ENCODE measurements at places on chromosomes 6 and 20.

DNA sequence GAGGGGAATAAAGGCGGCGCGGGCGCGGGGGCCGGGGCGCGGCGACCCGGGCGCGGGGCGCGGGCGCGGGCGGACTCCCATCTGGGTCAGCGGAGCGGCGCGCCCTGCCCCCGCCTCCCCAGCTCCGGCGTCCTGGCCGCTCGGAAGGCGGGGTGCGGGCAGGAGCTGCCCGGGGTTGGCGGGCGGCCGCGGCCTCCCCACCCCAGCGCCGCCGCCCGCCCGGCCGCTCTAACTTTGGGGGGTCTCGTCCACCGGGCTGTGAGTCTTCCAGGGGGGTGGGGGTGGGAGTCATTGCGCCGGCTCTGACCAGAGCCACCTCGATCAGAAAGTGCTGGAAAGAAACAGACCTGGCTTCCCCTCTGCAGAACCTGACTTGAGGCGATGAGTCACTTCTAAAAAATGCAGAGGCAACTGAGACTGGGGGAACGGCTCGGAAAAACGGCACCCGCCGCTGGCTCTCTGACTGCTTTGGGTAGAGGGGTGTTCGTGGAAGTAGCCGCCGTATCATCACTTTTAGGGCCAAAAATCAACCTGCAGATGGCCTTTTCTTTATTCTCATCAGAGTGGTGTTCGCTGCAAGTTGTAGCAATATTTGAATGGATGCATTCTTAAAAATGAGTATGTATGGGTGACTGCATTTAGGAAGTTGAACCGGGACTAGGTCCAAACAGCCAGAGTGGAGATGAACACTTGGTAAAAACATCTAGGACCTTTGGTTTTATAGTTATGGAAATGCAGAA, 667 bp downstream of the CAP2 start:
- no peak for DNase-seq

GRCh38 chr6:81612136-81612535, 140.3 kb downstream of the TENT5A start:
- no peak for DNase-seq

GRCh38 chr6:6716998-6717763, 128.7 kb downstream of the LY86 start:
- DNase-seq, result no peak

GRCh38 chr20:19777981-19778380, 19.9 kb downstream of the RIN2 start:
- DNase-seq, result no peak

DNA sequence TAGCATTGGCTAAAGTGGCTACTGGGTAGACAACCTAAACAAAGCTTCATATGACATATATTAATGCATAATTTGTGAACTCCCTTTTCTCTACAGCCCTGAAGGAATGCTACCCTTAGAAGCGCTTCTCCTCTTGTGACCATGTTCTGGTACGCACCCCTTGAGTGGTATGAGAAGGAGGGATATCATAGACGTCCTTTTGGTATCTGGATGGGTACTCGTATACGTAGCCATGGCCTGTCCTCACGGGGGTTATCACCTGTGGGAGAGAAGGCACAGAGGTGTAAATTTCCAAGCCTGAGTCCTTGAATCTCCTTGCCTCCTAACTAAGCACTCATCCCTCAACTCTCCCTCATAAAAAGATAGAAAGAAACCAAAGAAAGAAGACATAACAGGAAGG, 39.0 kb downstream of the NEDD9 start:
- no peak for DNase-seq

DNA sequence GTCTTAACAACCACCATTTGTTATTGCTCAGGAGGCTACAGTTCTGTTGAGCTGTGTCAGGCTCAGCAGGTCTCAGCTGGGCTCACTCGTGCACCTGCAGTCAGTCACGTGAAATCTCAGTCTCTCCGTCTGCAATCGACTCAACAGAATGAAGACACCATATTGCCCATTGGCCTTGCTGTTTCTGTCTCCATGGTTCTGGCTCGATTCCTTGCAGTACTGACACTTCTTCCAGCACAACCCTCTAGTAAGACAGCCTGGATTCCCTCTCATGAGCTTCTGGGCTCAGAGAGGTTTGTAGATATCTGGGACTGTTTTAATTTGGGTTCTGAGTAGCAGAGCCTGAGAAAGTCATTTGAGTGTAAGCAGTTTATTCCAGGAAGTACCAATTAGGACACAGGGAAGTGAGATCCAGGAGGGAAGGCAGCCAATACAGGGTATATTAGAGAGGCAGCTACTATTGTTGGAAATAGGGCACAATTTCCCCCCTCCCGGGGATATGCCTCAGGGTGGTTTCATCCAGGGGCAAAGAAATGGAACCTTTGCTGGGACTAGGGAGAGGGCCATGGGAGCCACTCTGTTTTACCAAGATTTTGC, 87.4 kb upstream of the RALGAPA2 start:
- no peak for DNase-seq

- DNase-seq, result no peak
These were observed 11.4 kb downstream of the TRIM38 start for GRCh38 chr6:25973923-25974555.

GRCh38 chr20:23606652-23607049, 934 bp upstream of the CST9 start:
- DNase-seq, result no peak

DNA sequence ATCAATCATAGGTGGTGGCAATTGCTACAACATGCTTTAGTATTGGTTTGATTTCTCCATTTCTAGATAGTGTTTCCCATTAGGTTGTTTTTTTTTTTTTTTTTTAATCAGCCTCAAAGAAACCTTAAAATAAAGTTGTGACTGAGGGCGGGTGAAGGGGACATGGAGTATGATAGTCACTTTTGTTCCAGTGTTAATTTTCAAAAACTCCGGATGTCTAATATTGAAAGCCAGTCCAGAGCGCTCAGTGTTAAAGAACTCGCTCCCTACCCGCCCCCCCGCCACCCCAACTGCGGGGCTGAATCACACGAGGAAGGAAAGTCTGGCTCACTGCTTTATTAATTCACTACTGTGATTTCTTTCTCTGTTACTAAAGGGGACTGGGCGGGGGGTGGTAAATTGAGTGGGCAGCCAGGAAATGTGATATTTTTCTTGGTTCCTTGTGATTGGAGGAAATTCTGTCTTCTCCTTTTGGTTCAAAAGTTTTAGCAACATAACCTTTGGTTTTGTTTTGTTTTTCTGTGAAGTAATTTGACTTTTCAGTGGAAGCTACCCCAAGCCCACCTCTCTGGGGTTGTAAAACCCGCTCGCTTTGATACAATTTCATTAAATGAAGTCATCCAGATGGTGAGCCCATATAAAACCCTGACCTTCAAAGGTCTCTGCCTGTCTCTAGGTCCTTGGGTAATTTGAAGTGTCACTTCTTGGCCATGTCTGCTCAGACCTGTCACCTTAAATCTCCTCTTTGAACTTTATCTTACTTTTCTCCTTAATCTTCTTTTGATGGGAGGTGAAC, 38.0 kb downstream of the TNFAIP3 start:
- no peak for DNase-seq

DNA sequence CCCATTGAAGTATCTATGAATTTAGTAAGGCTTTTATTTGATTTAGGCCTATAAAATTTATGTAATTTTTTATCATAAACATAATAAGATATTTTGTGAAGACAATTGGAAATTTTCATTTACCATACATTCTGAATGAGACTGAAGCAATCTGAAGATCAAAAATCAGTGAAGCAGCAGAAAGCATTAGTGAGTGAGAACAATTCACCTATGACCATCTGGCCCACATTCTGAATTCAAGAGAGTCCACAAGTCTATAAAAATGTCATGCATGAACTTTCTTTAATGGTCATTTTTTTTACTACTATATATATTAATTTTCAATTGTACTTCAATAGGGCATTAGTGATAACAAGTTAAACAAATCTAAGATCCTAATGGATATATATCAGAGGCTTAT, 1026.6 kb upstream of the MAP3K7 start:
- DNase-seq, result no peak

DNA sequence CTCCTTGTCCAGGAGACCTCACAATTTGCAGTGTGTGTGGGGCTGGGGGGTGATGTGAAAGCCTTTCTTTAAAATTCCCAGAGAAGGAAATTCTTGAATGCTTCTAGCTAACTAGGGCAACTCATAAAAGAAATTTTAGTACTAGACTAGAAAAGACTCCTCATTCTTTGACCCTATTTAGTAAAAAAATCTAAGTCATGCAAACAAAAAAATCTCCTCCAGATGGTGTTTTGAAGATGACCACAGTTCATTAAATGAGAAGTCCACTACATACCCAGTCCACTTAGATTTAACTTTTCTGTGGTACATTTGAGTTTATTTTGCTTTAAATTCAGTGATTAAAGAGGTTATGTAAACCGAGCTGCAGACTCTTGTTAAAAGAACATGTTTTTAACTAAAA, 67.5 kb downstream of the NDUFAF5 start:
- no peak for DNase-seq

DNA sequence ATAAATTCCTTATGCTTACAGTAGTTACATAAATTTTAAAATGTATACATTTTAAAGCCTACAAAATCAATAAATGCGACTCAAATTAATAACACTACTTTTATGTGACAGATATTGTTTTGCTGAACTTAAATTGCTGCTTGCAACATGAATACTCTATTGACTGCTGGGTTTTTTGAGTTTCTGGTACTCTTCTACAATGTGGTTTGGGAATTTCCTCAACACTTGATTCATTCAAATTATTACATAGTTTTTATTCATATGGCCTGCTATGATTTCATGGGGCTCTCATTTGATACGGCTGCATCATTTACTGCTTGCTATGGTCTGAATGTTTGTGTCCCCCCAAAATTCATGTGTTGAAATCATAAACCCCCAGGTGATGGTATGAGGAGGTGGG, 2.3 kb upstream of the TXLNB start:
- no peak for DNase-seq

- DNase-seq, result no peak
These were observed 91.9 kb downstream of the MYLK4 start for GRCh38 chr6:2658788-2659187.

GRCh38 chr6:136866872-136867416, 44.6 kb downstream of the PEX7 start:
- DNase-seq, result no peak

- DNase-seq, result no peak
These were observed 75.0 kb downstream of the MBOAT1 start for GRCh38 chr6:20137240-20137639.

DNA sequence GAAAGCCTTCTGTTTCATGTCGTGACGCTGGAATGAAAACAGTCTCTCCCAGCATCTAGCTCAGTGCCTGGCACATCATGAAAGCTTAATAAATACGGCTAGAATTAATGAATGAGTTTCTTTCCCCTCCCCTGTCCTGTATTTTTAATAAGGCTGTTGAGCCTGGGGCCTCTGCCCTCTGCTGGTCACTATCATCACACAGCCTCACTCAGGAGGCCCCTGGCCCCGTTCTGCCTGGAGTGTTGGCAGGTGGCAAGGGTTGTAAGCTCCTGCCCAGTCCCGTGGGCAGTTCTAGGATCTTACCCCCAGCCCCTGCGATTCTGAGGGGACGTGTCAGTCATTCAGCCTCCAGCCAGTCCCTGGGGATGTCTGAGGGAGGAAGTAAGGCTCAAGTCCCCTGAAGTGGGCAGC, 41.4 kb downstream of the PHACTR3 start:
- DNase-seq, result no peak

GRCh38 chr20:16069389-16070010, 503.7 kb downstream of the KIF16B start:
- no peak for DNase-seq

- no peak for DNase-seq
These were observed 281.8 kb downstream of the NRN1 start for GRCh38 chr6:5724911-5725310.

DNA sequence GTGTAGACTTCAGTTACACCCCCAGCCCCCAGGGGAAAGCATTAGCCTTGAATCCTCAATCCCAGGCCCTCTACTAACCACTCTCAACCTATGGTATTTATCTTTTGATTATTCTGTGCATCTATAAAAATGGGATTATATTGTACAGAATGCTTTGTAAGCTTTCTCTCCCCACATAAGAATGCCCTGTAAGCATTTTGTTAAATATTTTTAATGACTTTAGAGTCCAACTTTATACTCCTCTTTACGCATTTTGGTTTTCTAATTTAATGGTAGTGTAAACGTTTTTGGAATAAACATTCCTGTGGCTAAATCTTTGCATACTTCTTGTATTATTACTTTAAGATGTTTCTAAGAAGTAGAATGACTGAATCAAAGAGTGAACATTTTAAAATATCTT, 35.4 kb downstream of the FBXO9 start:
- DNase-seq, result no peak
